Left ventricle myocardium superior (tissue), 1 donor: ENCODE measurements at places on chromosomes 16 and 17. TPM values are rescaled to one million over a fixed set of nuclear protein-coding genes. Genes with fewer than 3 reads are reported as not detected.

DNA sequence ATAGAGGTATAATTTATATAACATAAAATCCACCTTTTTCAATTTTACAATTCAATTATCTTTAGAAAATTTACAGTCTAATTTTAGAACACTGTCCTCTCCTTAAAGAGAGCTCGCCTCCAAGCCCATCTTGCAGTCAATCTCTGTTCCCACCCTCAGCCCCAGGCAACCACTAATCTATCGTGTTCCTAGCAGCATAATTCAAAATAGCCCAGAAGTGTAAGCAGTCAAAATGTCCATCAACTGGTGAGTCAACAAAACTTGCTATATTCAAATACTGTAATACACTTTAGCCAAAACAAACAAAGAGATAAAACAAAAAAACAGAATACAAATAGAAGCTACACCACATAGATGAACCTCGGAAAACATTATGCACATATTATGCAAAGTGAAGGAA, 1006.8 kb upstream of the EEF2KMT start:
- DNase-seq = no peak

- DNase-seq = no peak
Observed at GRCh38 chr17:66123163-66123562, 68.8 kb downstream of the CEP112 start.

DNA sequence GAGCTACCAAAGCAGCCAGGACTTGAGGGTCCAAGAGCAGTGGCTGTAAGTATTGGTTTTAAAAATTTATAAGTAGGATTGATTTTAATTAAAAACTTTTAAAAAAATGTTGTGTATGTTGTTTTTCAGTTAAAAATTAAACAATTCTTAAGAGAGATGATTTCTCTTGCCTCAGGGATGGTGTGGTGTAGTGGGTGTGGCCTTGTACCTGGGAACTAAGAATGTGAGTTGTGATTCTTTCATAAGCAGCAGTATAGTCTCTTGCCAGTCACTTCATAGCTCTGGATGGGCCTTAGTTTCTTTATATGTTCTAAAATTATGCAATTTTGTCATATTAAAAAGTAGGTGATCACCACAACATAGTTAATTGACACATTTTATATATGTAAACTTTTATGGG, 99.5 kb downstream of the FTO start:
- no peak for DNase-seq

BCL7C gene
- total RNA-seq = 29.6 TPM

DNA sequence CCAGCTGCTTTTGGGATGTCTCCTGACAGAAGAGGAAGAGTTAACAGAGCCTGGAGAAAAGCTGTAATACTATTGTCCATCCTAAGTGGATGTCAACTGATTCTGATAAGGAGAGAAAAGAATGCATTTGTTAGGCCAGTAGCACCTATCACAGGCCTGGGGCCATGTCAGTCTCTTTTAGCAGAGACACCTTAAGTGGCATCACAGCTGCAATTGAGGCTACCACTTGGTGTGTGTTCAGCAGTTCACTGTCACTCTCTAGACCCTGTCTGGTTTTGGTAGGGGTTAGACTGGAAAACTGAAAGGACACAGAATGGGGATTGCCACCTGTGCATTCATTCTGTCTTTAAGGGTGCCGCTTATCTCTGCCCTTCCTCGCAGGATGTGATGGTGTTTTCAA, 42.0 kb downstream of the PSMD12 start:
- no peak for DNase-seq

DNA sequence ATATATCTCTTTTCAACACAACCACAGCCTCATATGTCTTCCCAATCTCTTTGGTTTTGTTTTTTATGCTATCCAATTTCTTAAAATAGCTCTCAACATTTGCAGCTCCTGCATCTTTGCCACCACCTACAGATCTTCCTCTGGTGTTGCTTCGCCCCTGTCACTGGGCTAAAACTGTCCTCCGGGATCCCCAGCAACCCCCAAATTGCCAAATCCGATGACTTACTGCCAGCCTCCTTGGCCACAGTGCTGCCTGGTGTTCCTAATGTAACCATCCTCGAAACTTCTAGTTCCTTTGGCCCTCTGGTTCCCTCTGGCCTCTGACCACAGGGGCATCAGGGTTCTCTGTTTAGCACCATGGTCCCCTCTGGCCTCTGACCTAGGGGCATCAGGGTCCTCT, 70.8 kb downstream of the ELAC2 start:
- DNase-seq = no peak

- no peak for DNase-seq
Observed at GRCh38 chr16:87492291-87492630, 563 bp downstream of the ZCCHC14 start.

GRCh38 chr17:44221862-44222111, 2.3 kb upstream of the UBTF start:
- no peak for DNase-seq

TEX14 gene
- 0.15 TPM for total RNA-seq

DNA sequence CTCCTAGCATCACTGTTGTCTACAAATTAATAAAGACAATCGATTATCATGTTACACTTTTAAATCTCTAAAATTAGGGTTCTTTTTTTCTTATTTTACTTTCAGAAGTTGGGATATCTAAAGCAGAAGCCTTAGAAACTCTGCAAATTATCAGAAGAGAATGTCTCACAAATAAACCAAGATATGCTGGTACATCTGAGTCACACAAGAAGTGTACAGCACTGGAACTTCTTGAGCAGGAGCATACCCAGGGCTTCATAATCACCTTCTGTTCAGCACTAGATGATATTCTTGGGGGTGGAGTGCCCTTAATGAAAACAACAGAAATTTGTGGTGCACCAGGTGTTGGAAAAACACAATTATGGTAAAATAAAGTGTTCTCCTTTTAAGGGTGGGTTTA, 2.4 kb downstream of the RAD51C start:
- DNase-seq = no peak

- no peak for DNase-seq
Observed at GRCh38 chr16:28499854-28500253, 5.4 kb downstream of the APOBR start.

GRCh38 chr16:87636050-87636684, 33.9 kb downstream of the JPH3 start:
- DNase-seq = peak; percentile 91

TVP23A gene
- 0.47 TPM for total RNA-seq

FNDC8 gene
- total RNA-seq = not detected

DNA sequence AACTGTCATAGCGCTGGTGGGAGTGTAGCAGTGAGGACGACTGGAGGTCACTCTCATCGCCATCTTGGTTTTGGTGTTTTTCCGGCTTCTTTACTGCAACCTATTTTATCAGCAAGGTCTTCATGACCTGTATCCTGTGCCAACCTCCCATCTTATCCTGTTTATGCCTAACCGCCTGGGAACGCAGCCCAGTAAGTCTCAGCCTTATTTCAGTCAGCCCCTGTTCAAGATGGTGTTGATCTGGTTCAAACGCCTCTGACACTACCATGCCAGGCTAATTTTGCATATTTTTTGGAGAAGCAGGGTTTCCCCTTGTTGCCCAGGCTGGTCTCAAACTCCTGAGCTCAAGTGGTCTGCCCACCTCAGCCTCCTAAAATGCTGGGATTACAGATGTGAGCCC, 179.8 kb upstream of the HSBP1 start:
- no peak for DNase-seq

DNA sequence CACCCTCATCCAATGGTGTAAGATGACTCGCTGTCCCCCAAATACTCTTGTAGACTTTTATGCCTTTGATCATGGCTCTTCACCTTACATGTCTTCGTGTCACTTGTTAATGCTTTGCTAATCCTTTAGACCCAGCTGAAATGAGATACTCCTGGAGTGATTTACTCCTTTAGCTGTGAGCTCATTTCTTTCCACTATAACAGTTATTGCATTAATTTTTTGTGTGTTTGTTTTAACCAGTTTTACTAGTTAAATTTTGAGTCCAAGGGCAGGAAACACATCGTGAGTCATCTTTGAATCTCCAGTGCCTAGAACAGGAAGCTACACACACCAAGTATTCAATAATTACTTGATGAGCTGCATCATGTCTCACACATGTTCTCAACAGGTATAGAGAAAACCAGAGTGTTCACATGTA, 6.5 kb upstream of the CTCF start:
- DNase-seq = no peak

RPL13 gene
- total RNA-seq = 1,029 TPM

- DNase-seq = peak; percentile 64
Observed at GRCh38 chr16:75244225-75244809, 7.1 kb downstream of the BCAR1 start.

RHBDF1 gene
- total RNA-seq = 20.0 TPM

MYADML2 gene
- total RNA-seq = 4.0 TPM

DNA sequence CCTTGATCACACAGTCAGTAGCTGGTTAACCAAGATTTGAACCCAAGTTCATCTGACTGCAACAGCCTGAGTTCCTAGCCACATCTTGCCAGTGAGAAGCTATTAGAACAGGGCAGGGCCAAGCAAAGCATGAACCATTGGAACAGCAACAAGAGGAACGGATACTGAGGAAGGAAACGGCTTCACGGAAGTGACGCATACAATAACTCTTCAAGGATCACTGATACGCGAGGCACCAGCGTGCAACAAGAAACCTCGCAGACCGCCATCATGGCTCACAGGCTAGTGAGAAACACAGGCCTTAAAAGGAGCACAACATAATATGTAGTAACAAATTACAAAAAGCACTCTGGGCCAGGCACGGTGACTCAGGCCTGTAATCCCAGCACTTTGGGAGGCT, 114.9 kb downstream of the CDYL2 start:
- DNase-seq = no peak

- DNase-seq = no peak
Observed at GRCh38 chr16:20051611-20052010, 22.1 kb downstream of the GPR139 start.

GRCh38 chr17:5638596-5638995, 54.3 kb upstream of the NLRP1 start:
- no peak for DNase-seq

ESRP2 gene
- total RNA-seq = 0.87 TPM

SLC5A11 gene
- total RNA-seq = not detected

GRCh38 chr17:82468692-82469091, 10.2 kb downstream of the NARF start:
- DNase-seq = no peak

KRTAP4-5 gene
- total RNA-seq = not detected

GRCh38 chr16:11235703-11235991, 20.4 kb downstream of the SOCS1 start:
- no peak for DNase-seq

- DNase-seq = no peak
Observed at GRCh38 chr17:44084921-44085320, 14.4 kb downstream of the G6PC3 start.

PDILT gene
- not detected for total RNA-seq

RNPS1 gene
- total RNA-seq = 113 TPM

GAS2L2 gene
- 0.27 TPM for total RNA-seq

NPIPA8 gene
- not detected for total RNA-seq

CRHR1 gene
- total RNA-seq = not detected

DNA sequence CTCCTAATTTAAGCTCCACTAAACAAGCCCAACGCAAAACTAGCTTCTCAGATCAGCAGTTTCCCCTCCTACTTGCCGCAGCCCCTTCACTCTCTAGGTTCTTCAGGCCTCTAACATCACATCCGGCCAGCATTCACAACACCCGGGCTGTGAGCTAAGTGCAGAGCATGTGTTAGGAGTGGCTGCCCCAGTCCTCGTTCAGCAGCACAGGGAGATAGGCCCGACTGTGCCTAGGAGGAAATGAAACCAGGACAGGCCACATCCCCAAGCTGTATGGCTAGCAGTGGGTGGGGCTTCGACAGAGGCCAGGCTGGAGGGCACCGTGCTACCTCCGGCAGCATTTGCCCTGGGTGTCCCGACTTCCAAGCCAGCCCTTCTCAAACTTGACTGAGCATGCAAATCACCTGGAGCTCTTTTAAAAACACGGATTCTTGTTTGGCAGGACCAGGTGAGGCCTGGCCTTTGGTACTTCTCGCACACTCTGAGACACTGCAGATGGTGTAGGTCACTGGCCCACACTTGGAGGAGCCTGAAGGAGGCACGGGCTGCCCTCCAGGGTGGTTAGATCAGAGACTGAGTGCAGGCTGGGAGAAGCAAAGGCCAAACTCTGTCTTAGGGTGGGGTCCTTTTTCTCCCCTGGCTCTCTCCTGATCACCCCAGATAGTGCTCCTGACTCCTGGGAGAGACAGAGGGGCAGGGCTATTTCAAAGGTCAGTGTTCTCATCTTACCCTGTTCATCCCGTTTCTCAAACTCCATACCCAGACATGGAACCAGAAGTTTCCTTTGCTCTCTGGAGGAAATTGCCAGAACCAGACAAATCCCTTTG, 202.0 kb downstream of the C16orf78 start:
- DNase-seq = peak; percentile 52

GRCh38 chr16:87621976-87622713, 19.8 kb downstream of the JPH3 start:
- no peak for DNase-seq

GRCh38 chr16:31496670-31497069, 11.5 kb downstream of the RUSF1 start:
- DNase-seq = no peak
